ENCODE measurements at places on chromosomes 11 and 22.

DNA sequence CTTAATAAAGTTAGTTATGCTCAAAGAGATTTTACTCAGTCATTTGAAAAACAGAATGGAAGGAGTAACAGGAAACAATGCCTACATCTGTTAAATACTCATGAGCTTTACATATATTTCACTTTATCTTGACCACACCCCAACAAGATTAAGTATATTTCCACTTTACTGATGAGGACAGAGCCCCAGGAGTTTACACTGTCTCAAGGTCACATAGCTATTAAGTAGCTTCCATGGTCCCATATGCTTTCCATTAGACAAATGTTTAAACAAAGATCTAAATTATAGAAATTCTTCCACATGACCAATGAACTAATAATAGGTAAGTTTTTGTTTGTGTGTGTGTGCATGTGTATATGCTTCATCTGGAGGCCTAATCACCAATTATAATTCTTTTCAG lies 30.2 kb downstream of the MRTFA start:
- DNase-seq: no peak

- no peak for DNase-seq
Observed at GRCh38 chr11:107018902-107019493, 722 bp upstream of the GUCY1A2 start.

DNA sequence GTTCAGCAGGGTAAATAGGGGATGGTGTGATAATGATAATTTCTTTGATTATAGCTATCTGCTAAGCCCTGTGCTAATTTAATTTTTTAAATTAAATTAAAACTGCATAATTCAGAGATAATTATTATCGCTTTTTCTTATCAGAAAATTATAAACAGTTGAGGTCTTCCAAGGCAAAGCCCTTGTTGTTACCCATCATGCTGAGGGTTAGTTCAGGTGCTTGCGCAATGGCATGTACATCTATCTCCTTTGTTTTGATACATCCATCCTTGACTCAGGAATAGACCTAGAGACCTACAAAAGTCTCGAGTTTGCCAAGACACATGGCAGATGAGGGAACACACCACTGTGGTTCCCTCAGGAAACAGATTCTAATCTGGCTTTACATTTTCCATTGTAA lies 737.6 kb downstream of the DLG2 start:
- no peak for DNase-seq

DNA sequence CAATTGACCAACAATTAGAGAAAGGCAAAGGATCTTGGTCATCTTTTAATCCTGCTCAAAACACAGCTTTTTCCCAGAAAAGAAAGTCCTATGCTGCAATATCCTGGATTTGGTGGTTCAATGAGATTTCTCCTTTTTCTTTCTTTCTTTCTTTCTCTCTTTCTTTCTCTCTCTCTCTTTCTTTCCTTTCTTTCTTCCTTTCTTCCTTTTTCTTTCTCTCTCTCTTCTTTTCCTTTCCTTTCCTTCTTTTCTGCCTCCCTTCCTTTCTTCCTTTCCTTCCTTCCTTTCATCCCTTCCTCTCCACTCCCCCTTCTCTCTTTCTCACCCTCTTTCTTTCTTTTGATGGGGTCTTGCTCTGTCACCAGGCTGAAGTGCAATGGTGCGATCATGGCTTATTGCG lies 31.7 kb upstream of the MSANTD2 start:
- no peak for DNase-seq

DNA sequence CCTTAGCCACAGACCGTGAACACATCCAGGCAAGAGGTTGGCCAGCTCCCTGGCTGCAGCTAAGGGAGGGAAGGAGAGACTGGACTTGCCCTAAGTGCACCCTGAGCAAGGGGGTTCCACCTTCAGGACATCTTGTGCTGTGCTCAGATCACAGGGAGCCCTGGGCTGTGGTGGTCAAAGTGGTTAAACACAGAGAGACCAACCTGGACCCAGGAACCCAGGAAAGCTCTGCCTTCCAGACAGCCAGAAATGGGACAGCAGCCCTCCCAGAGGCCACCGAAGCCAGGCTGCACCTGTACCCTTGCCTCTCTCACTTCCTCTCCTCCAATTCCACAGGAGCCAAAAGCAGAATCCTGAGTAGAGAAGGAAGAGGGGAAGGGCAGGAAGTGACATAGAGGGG lies 105.2 kb upstream of the TMEM45B start:
- no peak for DNase-seq

DNA sequence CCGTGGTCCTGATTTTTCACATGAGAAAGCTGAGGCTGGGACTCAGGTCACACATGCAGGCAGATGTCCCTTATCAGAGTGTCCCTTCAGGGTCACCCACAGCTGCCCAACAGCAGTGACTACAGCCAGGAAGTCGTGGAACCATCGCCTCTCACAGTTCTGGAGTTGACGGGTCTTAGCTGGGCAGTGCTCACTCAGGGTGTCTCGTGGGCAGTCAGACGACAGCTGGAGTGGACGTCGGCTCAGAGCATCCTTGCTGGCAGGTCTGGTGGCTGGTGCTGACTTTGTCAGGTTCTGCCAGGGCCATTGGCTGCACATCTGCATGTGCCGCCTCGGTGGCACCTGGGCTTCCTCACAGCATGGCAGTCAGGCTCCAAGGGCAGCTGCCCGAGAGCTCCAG lies 35.6 kb upstream of the TH start:
- DNase-seq: no peak

DNA sequence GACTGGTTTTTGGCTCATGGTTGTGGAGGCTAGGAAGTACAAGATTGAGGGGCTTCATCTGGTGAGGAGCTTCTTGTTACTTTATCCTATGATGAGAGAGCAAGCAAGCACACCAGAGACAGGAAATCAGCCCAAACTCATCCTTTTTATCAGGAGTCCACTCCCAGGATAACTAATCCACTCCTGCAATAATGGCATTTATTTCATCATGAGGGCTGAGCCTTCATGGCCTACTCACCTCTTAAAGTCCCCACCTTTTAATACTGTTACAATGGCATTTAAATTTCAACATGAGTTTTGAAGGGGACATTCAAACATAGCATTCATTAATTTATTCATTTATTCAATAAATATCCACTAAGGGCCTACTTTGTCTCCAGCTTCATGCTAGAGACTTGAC lies 60.9 kb downstream of the PARVA start:
- no peak for DNase-seq

GRCh38 chr11:61028135-61028729 lies 56.8 kb downstream of the CD6 start:
- no peak for DNase-seq

Data from NCI-H524 treated with DMSO at 0.1 percent for 48 hours (cell line).